ENCODE measurements at places on chromosomes 11 and 22.

GRCh38 chr22:31346733-31347250 is 646 bp upstream of the PATZ1 start:
- no peak for DNase-seq

DNA sequence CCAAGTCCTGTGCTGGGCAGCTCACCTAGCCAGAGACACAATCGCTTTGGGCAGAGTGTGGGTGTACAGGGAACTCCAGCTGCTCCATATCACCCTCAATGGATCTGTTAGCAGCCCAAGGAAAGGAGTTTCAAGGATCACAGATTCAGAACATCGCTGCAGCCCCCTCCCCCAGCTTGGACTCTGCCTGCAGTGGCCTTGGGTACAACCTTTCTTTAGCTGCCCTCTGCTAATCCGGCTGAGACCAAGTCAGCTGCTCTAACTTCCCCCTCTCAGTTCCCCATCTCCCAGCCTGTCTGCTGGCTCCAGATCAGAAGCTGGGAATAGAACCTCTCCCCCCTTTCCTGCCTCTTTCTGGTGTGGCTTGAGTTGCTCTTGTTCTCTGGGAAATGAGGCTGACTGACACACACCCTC is 1.3 kb downstream of the TMEM86A start:
- no peak for DNase-seq

GRCh38 chr11:61294717-61295595 is at the start of gene VWCE:
Gene VWCE, minus strand, starts transcription at chr11:61295316. Its CDS starts 279 bp downstream, at chr11:61295037.
- DNase-seq, result peak; percentile 37

DNA sequence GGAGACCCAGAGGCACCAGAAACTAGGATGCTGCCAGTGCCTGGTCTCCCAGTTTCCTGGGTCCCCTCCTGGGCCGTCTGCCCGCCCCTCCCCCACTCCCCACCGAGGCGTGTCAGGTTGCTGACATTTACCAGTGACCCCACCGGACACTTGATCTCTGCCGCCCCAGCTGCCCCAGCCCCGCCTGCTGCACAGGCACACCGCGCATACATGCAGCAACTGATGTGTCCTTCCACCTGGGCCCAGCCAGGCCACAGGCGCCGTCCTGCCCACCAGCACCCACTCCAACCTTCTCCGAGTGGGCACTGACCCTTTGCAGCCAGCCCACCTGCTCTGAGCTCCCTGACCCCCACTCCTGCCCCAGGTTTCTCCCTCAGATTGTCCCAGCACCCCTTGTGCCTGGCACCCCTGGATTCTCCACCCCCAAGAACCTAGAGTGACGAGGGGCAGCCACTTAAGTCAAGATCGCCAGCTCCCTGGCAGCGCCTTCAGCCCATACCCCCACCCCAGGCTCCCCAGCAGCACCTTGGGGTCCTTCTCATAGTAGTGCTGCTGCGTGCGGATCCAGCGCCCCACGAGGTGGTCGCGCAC is 548 bp downstream of the PYGM start:
- DNase-seq, result no peak

DNA sequence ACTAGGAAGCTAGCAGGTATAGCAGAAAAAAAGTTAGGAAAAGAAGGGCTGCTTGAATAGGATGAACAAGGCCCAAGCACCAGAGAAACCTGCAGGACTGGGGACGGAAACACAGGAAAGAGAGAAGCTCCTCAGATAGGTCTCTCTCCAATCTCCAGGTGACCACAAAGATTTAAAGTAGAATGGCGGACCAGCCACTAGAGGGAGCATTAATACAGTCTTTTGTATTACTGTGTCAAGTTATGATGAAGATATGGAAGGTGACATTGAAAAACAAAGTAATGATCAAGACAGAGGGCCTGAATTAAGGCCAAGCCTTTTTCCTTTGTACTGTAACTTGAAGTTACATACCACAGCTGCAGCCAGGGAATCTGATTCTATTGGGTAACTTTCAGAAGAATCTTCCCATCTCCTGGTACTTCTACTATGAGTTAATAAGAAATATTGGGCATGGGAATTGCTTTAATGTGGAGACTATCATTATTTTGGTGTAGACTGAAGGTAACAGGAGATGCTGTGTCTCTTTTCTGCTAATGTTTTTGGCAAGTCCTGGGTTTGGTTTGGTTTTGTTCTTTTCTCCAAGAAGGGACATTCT is 33.8 kb downstream of the OR2AG2 start:
- DNase-seq, result no peak

- no peak for DNase-seq
These were observed 12.3 kb downstream of the SLC1A2 start for GRCh38 chr11:35407041-35407440.

DNA sequence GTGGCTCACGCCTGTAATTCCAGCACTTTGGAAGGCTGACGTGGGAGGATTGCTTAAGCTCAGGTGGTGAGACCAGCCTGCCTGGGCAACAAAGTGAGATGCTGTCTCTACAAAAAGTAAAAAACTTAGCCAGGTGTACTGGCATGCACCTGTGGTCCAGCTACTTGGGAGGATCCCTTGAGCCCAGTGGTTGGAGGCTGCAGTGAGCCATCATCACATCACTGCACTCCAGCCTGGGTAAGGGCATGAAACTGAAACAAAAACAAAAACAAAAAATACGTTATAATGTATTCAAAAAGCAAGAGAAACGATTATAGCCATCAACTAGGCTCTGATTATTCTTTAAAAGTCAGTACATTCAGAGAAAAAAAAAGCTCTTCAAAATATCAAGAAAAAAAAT is 62.5 kb downstream of the TCF20 start:
- no peak for DNase-seq

- DNase-seq, result no peak
These were observed 4.3 kb upstream of the LRP5 start for GRCh38 chr11:68308068-68308467.

GRCh38 chr11:36565031-36565610 is 2.7 kb upstream of the RAG1 start:
- DNase-seq, result no peak

DNA sequence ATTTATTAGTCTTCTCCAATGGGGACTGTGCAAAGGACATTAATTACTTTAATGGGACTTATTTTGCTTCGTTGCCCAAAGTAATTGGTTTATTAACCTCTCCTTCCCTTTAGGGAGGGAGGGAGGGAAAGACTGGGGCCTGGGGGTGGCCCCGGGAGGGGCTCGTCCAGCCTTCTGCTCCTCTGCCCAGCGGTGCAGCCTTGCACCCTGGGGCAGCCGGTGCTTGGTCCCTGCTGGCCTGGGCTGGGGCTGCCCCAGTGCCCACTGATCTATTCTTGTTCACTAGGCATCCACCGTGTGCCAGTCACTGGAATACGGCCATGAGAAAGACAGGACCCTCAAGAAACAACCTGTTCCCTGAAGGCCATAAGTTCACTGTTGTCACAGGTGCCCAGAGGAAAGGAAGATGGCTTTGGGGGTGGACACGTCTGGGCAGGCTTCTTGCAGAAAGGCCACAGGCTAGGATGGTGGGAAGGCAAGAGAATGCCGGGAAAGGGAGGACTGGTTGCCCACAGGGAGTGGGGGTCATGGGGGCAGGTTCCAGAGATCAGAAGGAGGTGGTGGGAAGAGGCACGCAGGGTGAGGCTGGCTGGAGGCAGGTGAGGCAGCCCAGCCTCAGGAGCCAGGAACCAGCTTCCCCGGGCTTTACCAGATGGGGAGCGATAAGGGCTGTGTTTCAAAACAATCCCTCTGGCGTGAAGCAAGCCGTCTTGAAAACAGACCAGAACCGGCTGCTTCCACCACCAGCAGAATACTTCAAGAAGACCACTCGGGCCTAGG is 47.6 kb upstream of the KCNQ1OT1 start:
- no peak for DNase-seq

DNA sequence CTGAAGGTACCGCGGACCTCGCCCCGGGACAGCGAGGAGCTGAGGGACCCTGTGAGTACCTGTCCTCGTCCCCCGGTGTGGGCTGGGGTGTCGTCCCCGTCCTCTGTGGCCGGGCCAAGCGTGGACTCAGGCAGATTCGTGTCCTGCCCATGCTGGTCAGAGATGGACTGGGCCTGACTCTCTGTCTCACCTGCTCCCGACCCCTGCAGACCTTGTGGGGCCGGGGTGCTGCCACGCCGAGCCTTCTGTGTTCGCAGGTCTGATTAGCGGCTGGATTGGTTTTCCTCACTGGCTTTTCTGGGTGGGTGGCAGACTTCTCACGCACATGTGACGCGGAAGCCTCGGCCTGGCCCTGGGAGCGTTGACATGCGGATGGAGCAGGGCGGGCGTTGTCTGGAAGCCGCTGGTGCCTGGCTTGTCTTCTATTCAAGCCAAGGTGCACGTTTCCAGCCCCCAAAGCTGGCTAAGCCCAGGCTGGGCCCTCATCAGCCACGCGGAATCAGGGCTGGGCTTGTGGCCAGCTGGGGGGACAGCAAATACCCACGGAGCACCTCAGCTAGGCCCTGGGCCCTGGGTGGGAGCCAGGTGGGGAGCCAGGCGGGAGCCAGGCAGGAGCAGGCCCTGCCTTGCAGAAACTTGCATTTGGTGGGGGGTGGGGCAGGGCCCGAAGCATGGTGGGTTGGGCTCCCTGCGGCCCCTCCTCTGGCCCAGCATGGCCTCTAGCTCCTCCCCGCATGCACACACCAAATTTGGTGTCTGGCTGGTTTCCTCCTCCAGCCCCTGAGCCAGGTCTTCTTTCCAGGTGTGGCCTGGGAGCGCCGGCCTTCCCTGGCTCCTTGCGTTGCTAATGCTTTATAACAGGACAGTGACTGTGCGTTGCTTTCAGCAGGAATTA is 7.0 kb downstream of the GRAMD4 start:
- no peak for DNase-seq

All from NCI-H2107 (cell line).